ENCODE measurements at places on chromosomes 6 and 20.

GRCh38 chr20:58666702-58667101 lies 15.6 kb downstream of the STX16 start:
- no peak for DNase-seq

DNA sequence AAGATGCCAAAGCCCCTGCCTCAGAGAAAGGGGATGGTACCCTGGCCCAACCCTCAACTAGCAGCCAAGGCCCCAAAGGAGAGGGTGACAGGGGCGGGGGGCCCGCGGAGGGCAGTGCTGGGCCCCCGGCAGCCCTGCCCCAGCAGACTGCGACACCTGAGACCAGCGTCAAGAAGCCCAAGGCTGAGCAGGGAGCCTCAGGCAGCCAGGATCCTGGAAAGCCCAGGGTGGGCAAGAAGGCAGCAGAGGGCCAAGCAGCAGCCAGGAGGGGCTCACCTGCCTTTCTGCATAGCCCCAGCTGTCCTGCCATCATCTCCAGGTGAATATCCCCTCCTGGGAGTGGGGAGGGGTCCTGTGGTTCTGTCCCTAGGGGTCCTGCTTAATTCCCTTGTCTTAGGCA lies 1.1 kb downstream of the MYLK2 start:
- no peak for DNase-seq

GRCh38 chr6:7697820-7698623 lies 27.9 kb upstream of the BMP6 start:
- DNase-seq: peak; percentile 14

DNA sequence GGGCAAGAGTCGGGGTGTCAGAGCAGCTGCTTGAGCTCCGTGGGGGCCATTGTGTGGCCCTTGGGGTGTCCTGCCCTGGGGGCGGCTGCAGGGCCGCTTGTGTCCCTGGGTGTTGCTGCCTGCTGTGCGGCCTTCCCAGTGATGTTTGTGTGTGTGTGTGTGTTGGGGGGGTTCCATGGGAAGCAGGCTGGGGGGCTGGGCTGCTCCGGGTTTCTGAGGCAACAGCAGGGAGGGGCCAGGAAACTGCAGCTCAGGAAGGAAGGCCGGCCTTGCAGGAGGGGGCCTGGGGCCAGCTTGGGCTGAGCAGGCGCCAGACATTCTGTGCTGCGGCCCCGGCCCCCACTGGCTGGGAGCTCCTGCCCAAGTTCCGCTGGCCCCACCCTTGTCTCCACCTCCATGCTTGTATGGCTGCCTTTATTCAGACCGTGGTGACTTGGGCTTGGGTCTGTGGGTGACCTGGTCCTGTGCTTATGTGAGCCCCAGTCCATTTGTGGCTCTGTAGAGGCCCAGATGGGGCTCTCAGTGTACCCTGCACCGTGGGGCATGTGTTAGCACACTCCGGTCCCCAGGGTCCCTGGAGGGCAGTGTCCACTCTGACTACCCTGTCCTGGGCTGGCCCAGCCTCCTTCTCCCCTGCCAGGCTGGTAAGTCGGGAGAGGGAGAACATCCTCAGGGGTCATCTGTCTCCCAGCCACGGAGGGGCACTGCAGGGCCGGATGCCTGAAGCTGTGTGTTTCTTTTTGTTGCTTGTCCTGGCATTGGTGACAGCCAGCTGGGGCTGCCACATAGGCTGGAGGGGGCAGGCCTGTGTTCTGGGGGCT lies 4.6 kb upstream of the SOX18 start:
- no peak for DNase-seq

DNA sequence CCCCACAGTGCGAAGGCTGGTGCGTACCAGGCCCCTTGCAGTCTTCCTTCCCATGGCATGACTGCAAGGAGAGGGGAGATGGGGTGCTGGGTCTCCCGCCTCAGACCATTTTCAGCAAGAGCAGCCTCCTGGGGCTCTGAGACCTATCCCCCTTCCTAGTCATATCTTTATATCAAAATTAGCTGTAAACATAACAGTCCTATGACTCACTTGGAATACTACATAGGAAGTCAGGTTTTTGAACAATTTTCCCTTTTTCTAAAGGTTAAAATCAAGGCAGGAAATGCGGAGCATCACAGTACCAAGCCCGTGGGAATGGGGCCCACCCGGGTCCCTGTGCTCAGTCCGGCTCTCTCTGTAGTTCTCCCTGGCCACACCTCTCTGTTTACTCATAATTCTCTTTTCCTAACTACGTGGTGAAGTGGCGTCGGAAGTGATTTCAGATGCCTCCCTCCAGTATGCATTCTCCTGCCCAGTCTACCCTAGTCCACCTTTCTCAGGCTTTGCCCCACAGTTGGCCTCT lies 109.8 kb upstream of the TMEM170B start:
- DNase-seq: no peak

DNA sequence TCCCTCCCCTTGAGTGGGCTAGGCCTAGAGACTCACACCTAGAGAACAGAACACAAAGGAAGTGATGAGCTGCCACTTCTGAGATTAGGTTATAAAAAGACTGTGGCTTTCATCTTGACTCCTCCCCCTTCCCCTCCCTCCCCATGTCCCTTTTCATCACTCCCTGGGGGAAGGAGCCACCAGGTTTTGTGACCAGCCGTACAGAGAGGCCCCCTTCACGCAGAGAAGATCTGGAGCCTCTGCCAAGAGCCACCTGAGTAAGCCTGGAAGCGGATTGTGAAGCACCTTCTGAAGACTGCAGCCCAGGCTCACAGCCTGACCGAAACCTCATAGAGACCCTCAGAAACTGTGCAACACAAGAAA lies 118.4 kb upstream of the NXT1 start:
- DNase-seq: no peak

Measured in forelimb muscle (tissue), 1 donor.